ENCODE measurements at places on chromosomes 11 and 22.

DNA sequence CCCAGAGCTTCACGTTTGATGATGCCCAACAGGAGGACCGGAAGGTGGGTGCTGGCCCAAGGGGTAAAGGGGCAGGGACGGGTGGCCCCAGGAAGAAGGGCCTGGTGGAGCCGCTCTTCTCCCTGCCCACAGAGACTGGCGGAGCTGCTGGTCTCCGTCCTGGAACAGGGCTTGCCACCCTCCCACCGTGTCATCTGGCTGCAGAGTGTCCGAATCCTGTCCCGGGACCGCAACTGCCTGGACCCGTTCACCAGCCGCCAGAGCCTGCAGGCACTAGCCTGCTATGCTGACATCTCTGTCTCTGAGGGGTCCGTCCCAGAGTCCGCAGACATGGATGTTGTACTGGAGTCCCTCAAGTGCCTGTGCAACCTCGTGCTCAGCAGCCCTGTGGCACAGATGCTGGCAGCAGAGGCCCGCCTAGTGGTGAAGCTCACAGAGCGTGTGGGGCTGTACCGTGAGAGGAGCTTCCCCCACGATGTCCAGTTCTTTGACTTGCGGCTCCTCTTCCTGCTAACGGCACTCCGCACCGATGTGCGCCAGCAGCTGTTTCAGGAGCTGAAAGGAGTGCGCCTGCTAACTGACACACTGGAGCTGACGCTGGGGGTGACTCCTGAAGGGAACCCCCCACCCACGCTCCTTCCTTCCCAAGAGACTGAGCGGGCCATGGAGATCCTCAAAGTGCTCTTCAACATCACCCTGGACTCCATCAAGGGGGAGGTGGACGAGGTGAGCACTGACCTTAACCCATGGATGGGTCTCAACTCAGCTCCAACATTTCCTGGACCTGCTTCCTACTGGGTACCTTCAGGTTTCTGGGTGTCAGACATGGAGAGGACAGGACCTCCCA, 2.0 kb downstream of the RIC8A start:
- DNase-seq = no peak

- DNase-seq = no peak
These were observed 18.9 kb upstream of the HEPHL1 start for GRCh38 chr11:94002226-94002625.

DNA sequence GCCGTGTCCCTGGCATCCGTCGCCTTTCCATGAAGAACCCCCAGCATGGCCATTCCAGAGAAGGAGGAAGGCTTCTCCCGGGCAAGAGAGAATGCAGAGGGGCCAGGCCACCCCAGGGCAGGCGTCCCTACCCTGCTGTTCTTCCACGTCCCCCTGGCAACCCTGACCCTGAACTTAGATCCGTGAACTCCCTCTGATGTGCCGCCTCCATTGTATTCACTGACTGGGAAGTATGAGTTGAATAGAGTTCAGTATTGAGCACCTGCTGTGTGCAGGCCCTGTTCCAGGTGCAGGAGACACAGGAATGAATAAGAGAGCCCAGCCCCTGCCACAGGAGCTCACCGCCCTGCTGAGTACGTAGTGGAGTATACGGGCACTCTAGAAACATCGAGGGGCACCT, 29.1 kb upstream of the RELT start:
- no peak for DNase-seq

DNA sequence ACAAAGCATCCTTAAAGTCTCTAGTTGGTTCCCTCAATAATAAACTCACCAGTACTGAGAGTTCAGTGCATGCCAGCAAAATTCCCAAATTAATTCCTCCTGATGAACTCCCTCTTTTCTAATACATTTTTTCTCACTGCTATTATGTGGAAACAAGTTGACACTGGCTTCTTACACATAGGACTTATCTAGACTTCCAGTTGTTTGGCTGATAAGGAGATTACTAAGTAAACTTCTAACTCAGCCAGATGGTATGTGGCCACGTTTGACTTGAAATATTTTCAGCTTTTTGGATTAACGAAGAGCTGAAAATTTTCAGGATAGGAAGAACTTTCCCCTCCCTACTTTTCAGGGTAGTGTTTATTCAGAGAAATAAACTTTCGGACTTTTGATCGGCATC, 1154.2 kb upstream of the TENM4 start:
- DNase-seq = no peak

GRCh38 chr11:2177076-2177475, 5.5 kb upstream of the TH start:
- no peak for DNase-seq

DNA sequence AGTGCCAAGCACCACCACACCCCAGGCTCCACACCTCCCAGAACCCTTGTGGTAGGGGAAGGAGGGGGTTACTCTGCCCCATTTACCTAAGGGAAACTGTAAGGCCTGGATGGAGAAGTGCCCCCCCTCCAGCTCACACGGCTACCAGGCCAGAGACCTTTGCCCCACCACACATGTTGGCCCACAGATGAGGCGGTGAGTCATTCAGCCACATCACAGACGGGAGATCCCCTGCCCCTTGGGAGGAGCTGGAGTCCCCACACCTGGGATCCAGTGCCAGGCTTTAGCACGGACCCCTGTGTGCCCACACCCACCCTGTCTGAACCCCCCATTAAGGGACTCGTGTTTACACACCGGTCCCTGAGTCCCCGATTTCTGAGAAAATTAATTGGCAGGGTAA, 24.9 kb downstream of the CDKN1C start:
- no peak for DNase-seq

- no peak for DNase-seq
These were observed 705 bp downstream of the CLDN5 start for GRCh38 chr22:19523240-19524169.

All from stimulated activated CD4-positive, alpha-beta T cell treated with anti-CD3 and anti-CD28 coated beads, Interleukin-2, amount 100 ng/mL, for 4 hours (primary cell).